WTC11 (cell line): ENCODE measurements at places on chromosomes 7 and 10. TPM values are rescaled to one million over a fixed set of nuclear protein-coding genes. Genes with fewer than 3 reads are reported as not detected.

Gene CDC14C
- total RNA-seq: 0.07 TPM in 1 of 3 replicates, not detected in the others

GRCh38 chr7:104548861-104549260 is 220.5 kb downstream of the LHFPL3 start:
- H3K4me3 ChIP-seq: no peak overlapping the region
- no peaks in the 10 kb centered on the region for H3K4me1 ChIP-seq
- DNase-seq: no peak
- H3K27me3 ChIP-seq: peaks cover 8% of the 10 kb centered on the region; the same call in 1 of the 2 replicates
- no peak overlapping the region for H3K27ac ChIP-seq

Gene STK31
- total RNA-seq: 0.21 to 0.42 TPM (median 0.30 TPM) in 3 replicates

DNA sequence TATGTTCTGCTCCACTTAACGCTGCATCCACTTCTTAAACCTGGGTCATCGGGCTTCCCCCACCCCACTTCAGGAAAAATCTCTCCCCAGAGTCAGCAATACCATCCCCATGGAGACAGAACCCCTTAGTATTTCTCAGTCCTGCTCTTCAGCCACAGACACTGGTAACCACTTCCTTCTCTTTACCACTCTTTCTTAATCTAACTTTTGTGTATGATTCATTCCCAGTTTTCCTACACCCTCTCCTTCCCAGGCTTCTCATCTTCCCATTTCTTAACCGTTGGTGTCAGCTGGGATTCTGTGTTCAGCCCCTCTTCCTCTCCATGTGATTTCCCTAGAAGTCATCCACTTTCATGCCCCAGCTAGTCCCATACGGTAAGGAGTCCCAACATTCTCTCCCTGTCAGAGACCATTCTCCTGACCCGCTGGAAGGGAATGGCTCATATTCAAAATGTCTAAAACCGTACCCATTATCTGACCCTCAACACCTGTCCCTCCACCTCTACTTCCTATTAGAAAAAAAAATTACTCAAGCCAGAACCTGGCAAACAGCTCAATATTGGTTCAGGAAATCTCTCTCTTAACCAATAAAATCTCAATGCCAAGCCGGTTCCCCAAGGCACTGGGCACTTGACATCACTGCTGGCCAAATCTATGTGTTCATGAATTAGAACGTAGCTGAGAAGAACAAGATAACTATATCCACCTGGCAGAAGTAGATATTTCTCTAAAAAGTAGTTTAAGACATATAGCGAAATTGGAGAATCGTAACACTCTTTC is 89.4 kb downstream of the DGKI start:
- DNase-seq: no peak
- H3K36me3 ChIP-seq: no peaks in the 10 kb centered on the region
- no peaks in the 10 kb centered on the region; the same call in 1 of the 2 replicates for H3K27me3 ChIP-seq
- no peak overlapping the region for H3K27ac ChIP-seq

DNA sequence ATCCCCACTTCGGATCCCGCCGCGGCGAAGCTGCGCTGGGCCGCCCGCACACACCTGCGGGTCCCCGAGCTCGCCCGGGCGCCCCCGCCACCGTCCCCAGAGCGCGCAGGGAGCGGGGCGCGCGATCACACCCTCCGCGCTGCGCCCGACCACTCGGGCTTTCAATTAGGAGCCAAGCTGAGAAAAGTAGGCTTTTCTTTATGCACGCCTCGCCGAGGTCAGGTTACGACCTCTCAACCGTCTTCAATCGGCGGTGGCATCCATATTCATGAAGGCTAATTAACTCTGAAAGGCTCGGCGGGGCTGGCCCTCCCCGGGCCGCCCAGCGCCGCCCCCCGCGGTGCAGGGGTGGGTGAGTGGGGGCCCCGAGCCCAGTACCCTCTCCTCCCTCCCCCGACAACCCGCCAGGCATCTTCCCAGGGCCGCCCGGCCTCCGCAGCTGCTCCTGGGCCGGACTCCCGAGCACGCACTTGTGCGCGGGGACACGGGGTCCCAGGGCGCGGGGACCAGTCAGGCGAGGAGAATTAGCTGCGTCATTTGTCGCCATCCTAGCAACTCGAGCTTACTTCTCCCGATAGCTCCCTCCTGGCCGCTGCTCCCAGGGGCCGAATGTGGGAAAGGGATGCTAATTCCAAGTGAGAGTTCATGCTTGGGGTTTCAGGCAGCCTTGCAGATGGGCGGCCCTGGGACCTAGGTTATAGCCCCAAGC is 155.5 kb upstream of the LYZL2 start:
- H3K27ac ChIP-seq: peak overlapping the region; percentile 84; the same call in 1 of the 2 replicates
- DNase-seq: peak; percentile 85
- peak overlapping the region; percentile 77 for H3K4me3 ChIP-seq
- H3K27me3 ChIP-seq: peaks cover 31% of the 10 kb centered on the region
- no peaks in the 10 kb centered on the region for H3K36me3 ChIP-seq
- peaks cover 14% of the 10 kb centered on the region for H3K4me1 ChIP-seq

DNA sequence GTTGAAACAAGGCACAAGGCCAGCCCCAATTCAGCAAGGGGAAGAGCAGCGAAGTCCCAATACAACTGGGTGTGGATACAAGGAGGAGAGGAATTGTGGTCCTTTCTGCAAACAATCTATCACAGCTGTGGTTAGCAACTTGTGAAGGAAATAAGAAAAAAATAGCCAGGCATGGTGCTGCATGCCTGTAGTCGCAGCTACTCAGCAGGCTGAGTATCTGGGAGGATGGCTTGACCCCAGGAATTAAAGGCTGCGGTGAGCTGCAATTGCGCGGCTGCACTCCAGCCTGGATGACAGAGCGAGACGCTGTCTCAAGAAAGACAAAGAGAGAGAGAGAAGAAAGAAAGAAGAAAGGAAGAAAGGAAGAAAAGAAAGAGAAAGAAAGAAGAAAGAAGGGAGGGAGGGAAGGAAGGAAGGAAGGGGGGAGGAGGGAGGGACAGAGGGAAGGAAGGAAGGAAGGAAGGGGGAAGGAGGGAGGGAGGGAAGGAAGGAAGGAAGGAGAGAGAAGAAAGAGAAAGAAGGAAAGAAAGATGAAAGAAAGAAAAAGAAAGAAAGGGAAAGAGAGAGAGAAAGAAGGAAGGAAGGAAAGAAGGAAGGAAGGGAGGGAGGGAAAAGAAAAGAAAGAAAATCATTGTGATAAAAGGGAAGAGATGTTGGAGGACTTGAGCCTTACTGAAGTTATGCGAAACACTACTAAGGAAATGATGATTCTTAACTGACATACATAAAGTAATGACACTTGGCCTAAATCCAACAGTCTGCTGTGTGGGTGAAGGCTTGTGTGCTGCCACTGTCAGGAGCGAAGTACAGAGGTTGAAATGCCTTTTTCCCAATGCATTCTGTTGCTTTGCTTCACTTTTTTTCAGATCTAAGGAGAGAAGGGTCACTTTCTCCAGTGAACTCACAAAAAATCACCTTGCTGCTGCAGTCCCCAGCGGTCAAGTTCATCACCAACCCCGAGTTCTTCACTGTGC is 117.0 kb upstream of the STK17A start:
- no peaks in the 10 kb centered on the region for H3K27me3 ChIP-seq
- H3K4me1 ChIP-seq: peaks cover 34% of the 10 kb centered on the region
- no peak for DNase-seq
- H3K36me3 ChIP-seq: no peaks in the 10 kb centered on the region
- H3K4me3 ChIP-seq: no peak overlapping the region

Gene HMX3
- total RNA-seq: 0.23 TPM in 1 of 3 replicates, not detected in the others

DNA sequence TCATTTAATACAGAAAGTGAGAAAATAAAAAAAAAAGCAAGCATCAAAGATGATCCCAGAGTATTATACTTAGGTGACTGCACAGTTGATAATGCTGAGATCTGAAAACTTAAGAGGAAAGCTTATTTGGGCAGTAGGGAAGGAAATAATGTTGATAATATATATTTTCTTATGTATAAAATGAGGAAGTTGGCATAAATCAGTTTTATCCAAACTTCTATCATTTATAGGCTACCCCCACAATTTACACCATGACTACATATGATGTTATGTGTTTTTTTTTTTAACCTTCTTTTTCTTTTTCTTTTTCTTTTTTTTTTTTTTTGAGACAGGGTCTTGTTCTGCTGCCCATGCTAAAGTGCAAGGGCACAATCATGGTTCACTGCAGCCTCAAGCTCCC is 108.2 kb upstream of the PLXDC2 start:
- DNase-seq: no peak
- H3K36me3 ChIP-seq: peaks cover 15% of the 10 kb centered on the region
- H3K4me1 ChIP-seq: peaks cover 4% of the 10 kb centered on the region; the same call in 1 of the 2 replicates
- no peak overlapping the region for H3K27ac ChIP-seq

DNA sequence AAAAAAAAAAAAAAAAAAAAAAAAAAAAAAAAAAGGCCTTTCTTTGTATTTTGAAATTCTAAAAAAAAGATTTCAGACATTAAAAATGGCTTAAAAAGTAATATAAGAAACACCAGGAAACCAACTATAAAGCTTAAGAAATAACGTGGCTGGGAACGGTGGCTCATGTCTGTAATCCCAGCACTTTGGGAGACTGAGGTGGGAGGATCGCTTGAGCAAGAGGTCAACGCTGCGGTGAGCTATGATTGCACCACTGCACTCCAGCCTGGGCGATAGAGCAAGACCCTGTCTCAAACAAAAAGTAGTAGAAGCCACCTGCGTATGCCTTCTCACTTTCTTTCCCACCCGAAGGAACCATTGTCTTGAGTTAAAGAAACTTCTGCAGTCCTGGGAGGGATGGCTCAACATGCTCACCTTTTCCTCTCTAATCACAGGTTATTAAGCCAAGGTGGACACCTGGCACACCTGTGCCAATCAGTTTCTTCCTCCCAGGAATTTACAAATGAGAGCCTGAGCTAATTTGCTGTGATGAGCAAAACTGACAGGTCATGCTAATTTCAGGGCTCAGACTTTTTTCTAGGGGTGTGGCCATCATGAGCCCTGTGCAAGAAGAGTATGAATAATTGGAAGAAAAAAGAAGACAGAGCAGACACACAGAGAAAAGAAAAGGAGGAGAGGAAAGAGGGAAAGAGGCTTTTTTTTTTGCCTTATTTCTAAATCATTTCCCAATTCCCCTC is 72.0 kb upstream of the PARD3 start:
- H3K36me3 ChIP-seq: no peaks in the 10 kb centered on the region
- no peak for DNase-seq
- H3K4me3 ChIP-seq: no peak overlapping the region
- H3K4me1 ChIP-seq: peaks cover 8% of the 10 kb centered on the region; the same call in 1 of the 2 replicates
- H3K27ac ChIP-seq: no peak overlapping the region

Gene RASSF4
- 15.7 to 16.7 TPM (median 16.2 TPM) in 3 replicates for total RNA-seq

GRCh38 chr7:140746751-140747150 is 50.2 kb downstream of the NDUFB2 start:
- peaks cover 4% of the 10 kb centered on the region for H3K36me3 ChIP-seq
- no peak overlapping the region for H3K4me3 ChIP-seq
- peaks cover 5% of the 10 kb centered on the region; the same call in 1 of the 2 replicates for H3K4me1 ChIP-seq
- no peaks in the 10 kb centered on the region for H3K27me3 ChIP-seq

GRCh38 chr7:105644937-105645336 is 63.6 kb upstream of the EFCAB10 start:
- no peak overlapping the region for H3K4me3 ChIP-seq
- no peaks in the 10 kb centered on the region for H3K27me3 ChIP-seq
- peaks cover 76% of the 10 kb centered on the region for H3K4me1 ChIP-seq

Gene INMT
- 3.5 to 5.6 TPM (median 4.4 TPM) in 3 replicates for total RNA-seq

- H3K4me1 ChIP-seq: peaks cover 45% of the 10 kb centered on the region
- peak overlapping the region; percentile 91 for H3K27ac ChIP-seq
- peak; percentile 82 for DNase-seq
Measured at GRCh38 chr10:69375307-69376151, 41.2 kb downstream of the TACR2 start.

- H3K4me3 ChIP-seq: no peak overlapping the region
- no peak for DNase-seq
- peaks cover 6% of the 10 kb centered on the region for H3K4me1 ChIP-seq
- no peaks in the 10 kb centered on the region for H3K36me3 ChIP-seq
- no peak overlapping the region for H3K27ac ChIP-seq
- no peaks in the 10 kb centered on the region for H3K27me3 ChIP-seq
Measured at GRCh38 chr10:52701647-52702046, 70.9 kb downstream of the MBL2 start.

Gene HGF
- total RNA-seq: 0.32 to 0.76 TPM (median 0.72 TPM) in 3 replicates

DNA sequence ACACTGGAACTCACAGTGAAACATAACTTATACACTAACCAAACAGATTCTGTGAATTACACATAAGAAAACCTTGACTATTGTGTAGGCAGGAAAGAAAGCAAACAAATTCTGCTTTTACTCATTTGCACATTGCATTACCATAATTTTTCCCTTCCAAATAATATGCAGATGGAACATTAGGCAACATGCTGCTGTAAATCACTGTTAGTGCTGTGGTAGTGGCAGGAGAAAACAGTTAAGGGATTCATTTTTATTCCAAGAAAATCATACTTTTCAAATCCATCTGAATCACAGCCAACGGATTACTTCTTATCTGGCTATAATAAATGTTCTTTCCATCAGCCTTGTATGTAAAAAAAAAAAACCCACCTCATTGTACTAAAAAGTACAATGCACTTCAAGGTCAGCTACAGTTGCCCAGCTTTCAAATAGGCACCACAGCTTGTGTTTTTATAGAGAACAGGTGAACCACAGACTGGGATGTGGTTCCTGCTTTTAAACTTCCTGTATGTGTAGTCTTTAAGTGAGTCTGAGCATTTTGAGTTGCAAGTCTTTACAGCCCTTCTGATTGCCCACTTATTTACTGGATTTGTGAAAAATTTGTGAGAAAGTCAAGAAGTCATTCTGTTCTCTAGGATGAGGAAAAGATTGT is 590.0 kb upstream of the SEMA3D start:
- H3K4me3 ChIP-seq: no peak overlapping the region
- H3K27me3 ChIP-seq: peaks cover 15% of the 10 kb centered on the region
- no peak overlapping the region for H3K27ac ChIP-seq
- DNase-seq: no peak
- no peaks in the 10 kb centered on the region for H3K36me3 ChIP-seq
- H3K4me1 ChIP-seq: no peaks in the 10 kb centered on the region

GRCh38 chr10:72097448-72098300 is 9.3 kb upstream of the SPOCK2 start:
- H3K4me1 ChIP-seq: no peaks in the 10 kb centered on the region
- DNase-seq: no peak
- H3K4me3 ChIP-seq: no peak overlapping the region
- no peaks in the 10 kb centered on the region for H3K27me3 ChIP-seq
- H3K27ac ChIP-seq: no peak overlapping the region
- H3K36me3 ChIP-seq: peaks cover 7% of the 10 kb centered on the region

Gene ARMH3
- total RNA-seq: 16.0 to 17.9 TPM (median 17.1 TPM) in 3 replicates

GRCh38 chr10:82148764-82149163 is 273.8 kb downstream of the NRG3 start:
- H3K4me1 ChIP-seq: peaks cover 24% of the 10 kb centered on the region
- H3K4me3 ChIP-seq: no peak overlapping the region
- no peak overlapping the region for H3K27ac ChIP-seq

Gene ZNF862
- total RNA-seq: 3.6 to 6.3 TPM (median 5.8 TPM) in 3 replicates

- no peaks in the 10 kb centered on the region for H3K36me3 ChIP-seq
- H3K4me3 ChIP-seq: no peak overlapping the region
- H3K4me1 ChIP-seq: peaks cover 67% of the 10 kb centered on the region
- peak; percentile 61 for DNase-seq
Measured at GRCh38 chr7:115005953-115006352, 84.1 kb downstream of the MDFIC start.

Gene OR2AE1
- total RNA-seq: 0.15 TPM in 1 of 3 replicates, not detected in the others

DNA sequence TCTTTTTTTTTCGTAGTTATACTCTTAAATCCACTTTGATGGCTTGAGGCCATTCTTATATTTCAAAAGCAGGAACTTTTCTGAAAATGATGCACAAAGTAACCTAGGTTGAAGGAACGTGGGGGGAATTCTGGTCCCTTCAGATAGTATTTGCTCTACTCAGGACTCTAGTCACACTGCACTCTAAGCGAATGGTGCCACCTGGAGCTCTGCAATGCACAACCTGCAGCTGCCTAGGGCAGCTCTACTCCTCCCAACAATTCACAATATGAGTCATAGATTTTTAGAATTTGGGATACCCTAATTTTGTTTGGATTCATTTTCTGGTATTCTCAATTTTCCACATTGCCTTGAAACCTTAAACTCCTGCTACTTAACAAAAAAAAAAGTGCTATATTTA is 17.3 kb downstream of the SYPL1 start:
- H3K4me3 ChIP-seq: no peak overlapping the region
- peaks cover 10% of the 10 kb centered on the region for H3K4me1 ChIP-seq
- H3K27me3 ChIP-seq: no peaks in the 10 kb centered on the region
- no peak overlapping the region for H3K27ac ChIP-seq
